Activated CD4-positive, alpha-beta T cell treated with anti-CD3 and anti-CD28 coated beads, Interleukin-2, amount 50 U/mL, for 24 hours (primary cell): ENCODE measurements at places on chromosomes 12 and 14.

DNA sequence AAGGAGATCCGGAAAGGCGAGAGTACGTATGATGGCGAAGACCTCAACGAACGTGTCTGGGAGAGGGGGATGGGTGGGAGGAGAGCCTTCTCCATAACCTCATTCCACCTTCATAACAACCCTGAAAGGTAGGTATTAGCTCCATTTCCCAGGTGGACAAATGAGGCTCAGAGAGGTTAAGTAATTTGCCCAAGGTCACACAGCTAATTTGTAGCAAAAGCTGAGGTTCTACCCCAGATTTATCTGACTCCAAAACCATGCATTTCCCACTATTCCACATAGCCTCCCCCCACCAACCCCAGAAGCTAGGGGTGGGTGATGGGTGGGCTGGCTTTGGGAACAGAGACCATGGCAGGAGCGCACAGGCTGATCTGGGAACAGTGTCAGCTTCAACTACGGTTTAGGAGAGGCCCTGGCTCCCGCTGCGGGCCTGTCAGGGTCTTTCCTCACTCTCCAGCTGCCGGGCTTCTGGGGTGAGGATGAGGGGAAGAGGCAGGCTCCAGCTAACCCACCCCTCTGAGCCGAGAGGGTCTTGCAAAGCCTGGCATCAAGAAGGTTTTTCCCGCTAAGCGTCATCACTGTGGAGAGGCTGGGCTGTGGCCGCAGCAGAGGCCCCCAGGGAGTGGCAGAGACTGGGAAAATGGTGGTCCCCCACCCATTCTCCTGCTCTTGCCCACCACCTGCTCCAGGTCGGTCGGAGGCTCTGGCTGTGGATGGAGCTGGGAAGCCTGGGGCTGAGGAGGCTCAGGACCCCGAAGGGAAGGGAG is 8.9 kb downstream of the CHGA start:
- DNase-seq: no peak

DNA sequence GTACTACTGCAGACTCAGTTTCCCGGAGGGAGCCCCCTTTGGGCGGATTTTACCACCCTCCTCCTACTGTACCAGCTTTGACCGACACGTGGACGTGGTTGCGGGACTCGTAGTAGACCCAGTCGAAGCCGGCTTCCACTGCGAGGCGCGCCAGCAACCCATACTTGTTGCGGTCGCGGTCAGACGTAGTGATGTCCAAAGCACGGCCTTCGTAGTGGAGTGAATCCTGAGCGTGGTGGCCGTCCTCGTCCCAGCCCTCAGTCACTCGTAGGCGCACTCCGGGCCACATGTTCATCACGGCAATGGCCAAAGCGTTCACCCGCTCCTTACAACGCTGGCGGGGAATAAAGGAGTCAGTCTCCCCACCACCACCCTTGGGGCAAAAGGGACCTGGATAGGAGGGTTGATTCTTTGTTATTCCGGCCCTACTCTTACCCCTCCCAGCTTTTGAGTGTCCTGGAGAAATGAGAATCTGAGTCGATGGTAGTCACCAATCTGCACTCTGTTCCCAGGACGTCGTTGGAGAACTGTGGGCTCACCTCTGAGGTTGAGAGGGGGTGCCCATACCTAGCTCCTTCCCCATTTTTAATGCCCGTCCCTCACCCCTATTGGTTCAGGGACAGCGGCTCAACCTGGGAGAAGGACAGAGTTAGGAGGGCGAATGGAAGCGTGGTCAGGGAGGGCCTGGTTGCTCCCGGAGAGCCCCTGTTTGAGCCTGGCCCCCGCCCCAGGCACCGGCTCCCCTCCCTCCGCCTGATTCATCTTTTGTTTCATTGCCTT is 3.4 kb downstream of the DHH start:
- no peak for DNase-seq

DNA sequence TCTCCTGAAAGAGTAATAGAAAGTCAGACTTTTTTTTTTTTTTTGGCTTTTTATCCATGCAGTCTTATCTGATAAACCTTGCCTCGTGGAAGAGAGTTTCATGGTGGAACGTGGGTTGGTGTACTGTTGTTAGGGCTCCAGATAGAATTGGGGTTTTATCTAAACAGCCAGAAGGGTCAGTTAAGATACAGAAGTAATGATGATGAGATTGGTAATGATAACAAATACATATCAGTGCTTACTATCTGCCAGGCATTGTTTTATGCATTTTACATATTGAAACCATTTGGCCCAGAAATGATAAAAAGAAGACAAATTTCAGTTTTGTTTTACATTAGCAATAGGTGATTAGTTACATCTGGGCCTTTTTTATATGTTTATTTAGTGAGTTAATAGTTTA is 372.8 kb upstream of the PRICKLE1 start:
- DNase-seq: no peak

DNA sequence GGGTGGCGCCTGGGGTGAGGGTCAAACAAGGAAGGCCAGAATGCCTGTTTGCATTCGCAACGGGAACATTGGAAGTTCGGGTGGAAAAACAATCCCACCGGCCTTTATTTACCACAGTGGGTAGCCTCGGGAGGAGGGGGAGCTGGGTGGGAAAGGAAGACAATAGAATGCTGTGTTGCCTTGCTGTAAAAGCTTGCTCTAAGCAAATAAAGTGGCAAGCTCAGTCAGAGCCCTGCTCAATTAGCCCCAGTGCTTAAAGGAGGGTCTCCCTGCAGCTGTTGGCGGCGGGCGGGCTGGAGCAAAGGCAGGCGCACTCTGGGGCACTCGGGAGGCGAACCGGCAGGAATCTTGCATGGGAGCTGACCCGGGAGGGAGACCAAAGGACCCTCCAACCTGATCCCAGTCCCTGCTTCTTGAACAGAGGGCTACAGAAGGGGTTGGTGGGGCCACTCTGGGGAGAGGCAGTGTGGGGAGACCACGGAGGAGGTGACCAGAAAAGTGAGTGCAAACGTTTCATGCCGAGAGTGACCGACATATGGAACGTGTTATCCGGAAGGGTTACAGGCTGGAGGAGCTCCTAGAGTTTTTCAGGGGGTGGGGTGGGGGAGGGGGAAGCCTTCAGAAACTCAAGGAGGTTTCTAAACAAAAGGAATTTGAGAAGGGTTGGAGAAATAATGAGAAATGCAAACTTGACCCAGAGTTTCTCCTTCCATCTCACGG is 48.5 kb downstream of the NTF3 start:
- no peak for DNase-seq

DNA sequence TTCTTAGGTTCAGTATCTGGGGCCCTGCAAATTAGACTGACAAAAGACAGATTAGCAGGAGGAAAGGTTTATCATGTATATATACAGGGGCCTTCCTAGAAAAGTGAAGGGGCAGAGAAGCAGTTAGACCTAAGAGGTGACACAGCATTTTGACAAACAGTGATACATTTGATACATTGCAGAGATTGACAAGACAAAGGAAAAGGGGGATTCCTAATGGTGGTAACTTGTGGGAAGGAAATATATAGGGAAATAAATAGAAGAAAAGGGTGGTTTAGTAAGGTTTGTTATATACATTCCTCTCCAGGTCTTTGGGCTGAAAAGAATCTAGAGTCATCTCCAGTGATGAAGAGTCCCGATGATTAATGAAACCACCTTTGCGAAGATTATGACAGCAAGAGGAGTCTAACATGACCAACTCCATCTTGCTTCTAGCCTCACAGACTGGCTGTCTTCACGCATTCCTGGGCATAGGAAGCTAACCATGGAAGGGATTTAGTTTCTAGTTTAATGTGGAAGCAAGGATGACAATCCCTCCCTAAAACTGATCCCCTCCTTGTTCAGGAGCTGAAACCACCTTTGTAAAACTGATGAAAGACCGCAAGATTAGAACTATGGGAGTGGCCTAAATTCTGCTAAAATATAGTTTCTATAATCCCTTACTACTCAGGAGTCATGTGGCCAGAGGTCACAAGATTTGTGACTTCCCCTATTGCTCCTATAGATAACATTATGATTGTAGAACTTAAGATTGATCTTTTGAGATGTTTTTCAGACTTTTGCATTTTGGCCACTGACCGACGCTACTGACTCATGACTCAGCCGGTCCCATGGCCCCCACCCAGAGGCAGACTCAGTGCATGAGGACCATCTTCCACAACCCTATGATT is 31.1 kb upstream of the CPM start:
- no peak for DNase-seq

GRCh38 chr14:92287987-92288386 is 35.0 kb upstream of the SLC24A4 start:
- no peak for DNase-seq

GRCh38 chr12:64691795-64692583 is 67.2 kb downstream of the GNS start:
- no peak for DNase-seq

DNA sequence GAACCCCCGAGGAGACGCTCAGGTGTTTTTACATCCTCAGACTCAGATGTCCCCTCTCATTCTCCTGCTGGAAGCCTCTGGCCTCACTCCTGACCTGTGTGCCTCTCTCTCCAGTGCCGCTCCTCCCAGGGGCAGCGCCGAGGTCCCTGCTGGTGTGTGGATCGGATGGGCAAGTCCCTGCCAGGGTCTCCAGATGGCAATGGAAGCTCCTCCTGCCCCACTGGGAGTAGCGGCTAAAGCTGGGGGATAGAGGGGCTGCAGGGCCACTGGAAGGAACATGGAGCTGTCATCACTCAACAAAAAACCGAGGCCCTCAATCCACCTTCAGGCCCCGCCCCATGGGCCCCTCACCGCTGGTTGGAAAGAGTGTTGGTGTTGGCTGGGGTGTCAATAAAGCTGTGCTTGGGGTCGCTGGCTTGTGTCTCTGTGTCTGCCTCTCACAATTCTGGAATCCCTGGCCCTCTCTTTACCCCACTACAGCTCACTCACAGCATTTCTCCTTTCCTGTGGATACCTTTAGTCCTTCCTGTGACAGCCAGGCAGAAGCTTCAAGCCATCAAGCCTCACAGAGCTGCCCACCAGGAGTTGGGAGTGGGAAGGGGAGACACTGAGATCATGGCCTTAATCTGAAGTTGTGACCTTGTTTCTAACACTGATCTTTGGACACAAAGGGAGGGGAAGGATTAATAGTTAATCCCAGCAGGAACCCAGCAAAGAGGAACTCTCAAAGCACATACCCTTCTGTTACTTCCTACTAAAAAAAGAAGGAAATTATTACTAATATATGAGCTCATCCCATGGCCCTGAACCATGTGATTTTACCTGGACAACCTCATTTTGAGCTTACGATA is 1.1 kb upstream of the SOAT2 start:
- no peak for DNase-seq

- DNase-seq: no peak
Observed at GRCh38 chr12:48340943-48341342, 9.8 kb downstream of the ZNF641 start.

DNA sequence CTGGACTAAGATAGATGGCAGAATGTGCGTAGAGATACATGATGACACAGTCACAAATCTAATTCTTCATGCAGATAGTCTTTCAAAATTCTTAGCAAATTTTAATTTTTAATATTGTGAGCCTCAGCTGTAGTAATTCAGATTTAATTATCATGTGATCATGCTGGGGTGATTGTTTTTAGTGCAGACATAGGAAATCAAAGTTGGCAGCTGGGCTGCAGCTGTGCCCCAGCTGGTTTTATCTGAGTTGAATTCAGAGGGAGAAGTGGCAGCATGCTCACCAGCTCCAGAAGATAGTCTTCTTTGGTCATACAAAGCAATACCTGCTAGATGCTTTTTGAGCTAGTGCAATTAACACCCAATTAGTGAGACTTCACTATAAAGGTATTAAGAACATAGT is 292.9 kb downstream of the RAD51B start:
- no peak for DNase-seq

- no peak for DNase-seq
Observed at GRCh38 chr12:63302941-63303536, 152.0 kb upstream of the AVPR1A start.

DNA sequence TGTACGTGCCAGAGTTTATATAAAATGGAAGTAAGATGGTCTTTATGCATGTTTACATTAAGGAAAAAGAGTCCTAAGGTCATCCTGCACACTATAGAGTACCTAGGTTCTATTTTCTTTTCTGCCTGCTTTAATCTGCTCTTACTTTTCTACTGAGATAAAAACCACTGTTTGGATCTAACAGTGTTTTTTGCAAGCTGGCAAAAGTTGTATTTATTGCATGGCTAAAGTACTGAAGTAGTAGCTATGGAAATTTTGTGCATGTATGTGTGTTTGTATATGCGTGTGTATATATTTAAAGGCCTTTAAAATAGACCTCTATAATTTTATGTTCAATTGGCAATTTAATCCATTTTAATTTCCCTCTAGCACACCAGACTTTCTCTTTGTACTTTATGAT is 98.3 kb upstream of the CPSF6 start:
- no peak for DNase-seq

DNA sequence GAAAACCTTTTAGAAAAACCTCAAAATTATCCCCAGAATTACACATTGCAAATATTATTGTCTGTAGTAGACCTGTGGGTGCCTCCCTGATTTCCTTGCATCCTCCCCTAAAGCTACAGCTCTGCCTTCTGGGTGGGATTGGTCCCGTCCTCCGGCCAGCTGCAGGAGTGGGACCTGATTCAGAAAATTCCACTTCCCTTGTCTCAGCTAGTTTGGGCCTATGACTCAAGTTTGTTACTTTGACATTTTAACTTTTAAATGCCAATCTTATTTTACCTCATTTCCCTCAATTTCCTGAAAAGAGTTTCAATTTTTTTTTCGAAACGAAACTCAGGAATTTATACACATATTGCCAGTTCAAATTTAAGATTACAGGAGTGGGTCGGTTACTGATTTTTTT is 13.2 kb upstream of the SLC41A2 start:
- no peak for DNase-seq

DNA sequence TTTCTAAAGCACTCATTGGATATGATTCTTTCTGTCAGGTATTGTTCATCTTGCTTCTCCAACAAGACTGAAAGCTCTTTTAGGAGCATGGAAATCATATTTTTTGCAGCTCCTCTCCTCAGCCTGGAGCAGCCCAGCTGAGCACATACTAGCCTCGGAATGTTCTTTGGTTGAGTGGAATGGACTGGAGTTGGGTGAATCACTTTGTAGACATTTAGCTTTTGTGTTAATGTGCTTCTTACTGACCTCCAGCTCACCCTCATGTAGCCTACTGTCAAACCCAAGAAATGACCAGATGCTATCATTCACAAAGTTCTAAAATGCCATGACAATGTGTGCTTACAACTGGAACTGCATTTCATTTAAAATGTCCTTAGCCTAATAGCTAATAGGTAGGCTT is 161.1 kb downstream of the NUAK1 start:
- DNase-seq: no peak

DNA sequence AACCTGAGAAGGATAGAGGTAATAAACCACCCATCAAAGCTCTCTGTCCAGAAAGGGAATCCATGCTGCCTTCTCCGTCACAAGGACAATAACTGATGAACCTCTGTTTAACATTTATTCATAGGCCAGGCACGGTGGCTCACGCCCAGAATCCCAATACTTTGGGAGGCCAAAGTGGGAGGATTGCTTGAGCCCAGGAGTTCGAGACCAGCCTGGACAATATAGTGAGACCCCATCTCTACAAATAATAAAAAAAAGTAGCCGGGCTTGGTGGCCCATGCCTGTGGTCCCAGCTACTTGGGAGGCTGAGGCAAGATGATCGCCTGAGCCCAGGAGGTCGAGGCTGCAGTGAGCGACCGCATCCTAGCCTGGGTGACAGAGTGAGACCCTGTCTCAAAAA is 7.1 kb upstream of the FOS start:
- DNase-seq: no peak
